Left renal cortex interstitium (tissue), 4 donors: ENCODE measurements at places on chromosomes 6 and 20.

GRCh38 chr6:35629876-35630378 lies 58.8 kb downstream of the FKBP5 start:
- no peak for DNase-seq

- no peak for DNase-seq
Measured at GRCh38 chr20:48766205-48766604, 61.6 kb downstream of the PREX1 start.

DNA sequence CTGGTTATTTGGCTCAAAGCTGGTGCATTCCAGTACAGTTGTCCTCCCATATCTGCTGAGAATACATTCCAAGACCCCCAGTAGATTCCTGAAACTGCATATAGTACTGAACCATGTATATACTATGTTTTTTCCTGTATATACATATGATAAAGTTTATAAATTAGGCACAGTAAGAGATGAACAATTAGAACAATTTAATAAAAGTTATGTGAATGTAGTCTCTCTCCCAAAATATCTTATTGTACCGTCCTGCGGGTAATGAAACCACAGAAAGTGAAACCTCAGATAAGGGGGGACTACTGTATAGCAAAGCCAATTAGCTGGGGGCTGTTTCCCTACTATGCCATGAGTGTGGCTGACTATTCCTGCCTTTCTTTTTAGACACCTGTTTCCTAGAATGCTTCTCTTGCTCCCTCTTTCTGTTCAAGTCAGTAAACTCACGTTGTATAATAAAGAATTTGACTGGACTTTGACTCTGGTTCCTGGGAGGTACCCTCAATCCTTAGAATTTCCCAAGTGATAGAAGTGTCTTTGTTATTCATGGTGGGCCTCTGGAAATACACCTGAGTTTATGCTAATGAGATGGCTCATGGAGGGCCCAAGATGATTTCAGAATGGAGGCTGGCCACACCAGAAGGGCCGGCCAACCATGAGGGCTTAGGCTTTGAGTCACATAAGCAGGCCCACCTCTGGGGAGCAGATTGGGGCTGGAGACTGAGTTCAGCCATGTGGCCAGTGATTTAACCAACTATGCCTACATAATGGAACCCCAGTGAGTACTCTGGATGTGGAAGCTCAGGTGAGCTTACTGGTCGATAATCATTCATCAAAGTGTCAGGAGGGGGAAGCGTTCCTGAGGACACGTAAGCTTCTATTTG lies 689 bp upstream of the BLOC1S5 start:
- DNase-seq: no peak

DNA sequence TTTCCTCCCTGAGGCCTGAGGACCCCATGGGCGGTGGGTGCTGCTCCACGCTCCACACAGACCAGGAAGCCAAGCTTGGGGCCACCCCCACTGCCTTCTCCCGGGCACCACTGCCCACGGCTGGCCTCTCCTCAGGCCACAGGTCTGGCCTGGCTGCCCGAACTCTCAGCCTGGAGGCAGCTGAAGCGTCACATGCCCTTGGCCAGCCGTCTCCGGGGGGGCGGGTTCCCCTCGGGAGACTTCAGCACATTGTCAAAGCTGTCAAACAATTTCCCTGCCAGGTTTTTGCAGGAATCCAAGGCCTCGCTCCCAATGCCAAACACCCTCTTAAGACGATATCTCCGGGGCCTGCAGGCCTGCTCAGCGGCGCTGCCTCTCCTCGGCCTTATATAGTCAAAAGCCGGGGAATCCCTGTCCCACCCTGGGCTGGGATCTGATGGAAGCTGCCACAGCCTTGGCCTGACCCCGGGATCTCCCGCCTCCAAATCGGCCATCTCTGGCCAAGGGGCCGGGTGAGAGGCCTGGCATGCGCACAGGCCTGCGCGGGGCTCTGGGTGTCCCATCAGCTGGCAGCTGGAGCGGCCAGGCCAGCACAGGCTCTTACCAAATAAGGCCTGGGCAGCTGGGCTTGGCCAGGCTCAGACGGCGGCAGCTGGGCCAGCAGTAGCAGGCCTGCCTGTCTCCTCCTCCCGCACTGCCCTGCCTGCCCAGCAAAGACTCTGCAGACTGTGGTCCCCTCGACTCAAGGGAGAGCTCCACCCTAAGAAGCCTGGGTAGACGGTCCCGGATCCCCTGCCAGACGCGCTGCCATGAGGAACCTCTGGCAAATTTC lies 49.7 kb downstream of the RBM38 start:
- DNase-seq: no peak

GRCh38 chr6:169252505-169253189 lies 999 bp downstream of the THBS2 start:
- DNase-seq: no peak

GRCh38 chr6:147577488-147577887 lies 69.0 kb downstream of the SAMD5 start:
- no peak for DNase-seq
